ENCODE measurements at places on chromosomes 12 and 14.

- DNase-seq, result no peak
These were observed 32.5 kb upstream of the TC2N start for GRCh38 chr14:91899806-91900205.

GRCh38 chr12:109763201-109763841, 49.7 kb downstream of the FAM222A start:
- no peak for DNase-seq

DNA sequence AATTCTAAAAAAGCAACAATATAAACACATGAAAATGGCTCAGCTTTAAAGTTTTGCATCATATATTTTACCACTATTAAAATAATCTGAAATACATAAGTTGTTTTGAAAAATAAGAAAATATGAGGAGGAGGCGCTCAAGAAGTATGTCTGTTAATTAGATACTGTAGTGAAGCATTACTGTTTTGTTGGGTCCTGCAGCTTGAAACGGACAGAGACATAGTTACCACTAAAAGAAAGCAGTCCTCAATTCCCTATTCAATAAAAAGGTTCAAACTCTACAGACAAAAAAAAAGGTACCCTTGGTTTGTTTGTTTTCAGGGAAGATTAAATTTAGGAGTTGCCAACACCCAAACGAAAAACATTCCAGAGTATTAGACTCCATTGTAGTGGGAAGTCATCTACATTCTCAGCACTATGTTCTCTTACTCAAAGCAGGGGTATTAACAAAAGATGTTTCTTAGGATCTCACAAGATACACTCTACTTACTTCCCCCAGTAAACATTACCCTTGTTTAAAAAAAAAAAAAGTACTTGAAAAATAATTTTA, 3.0 kb downstream of the PAWR start:
- DNase-seq, result no peak

GRCh38 chr12:113214895-113215400, 6.3 kb upstream of the TPCN1 start:
- no peak for DNase-seq

- DNase-seq, result no peak
These were observed 6.8 kb downstream of the PFKM start for GRCh38 chr12:48125985-48126384.

DNA sequence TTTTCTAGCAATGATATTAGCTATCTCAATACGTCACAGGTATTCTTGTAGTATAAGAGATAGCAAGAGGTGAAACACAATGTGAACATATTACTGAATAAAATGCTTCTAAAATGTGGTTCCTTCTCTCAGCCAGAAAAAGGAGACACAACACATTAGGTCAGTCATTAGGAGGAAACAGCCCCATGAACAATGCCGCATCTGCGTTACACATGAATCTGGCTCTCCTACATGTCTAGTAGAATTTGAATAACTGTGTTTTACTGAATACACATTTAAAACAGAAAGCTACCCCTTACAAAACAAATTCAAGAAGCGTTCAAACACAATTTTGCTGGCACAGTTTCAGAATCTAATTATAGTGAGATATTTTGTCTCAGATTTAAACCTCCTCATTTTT, 51.6 kb downstream of the EFCAB11 start:
- no peak for DNase-seq

GRCh38 chr14:100538351-100539002, 48.7 kb downstream of the BEGAIN start:
- no peak for DNase-seq

GRCh38 chr12:49541911-49542505, 3.2 kb downstream of the KCNH3 start:
- DNase-seq, result no peak

- no peak for DNase-seq
These were observed 86.6 kb downstream of the TBC1D30 start for GRCh38 chr12:64911081-64911480.

DNA sequence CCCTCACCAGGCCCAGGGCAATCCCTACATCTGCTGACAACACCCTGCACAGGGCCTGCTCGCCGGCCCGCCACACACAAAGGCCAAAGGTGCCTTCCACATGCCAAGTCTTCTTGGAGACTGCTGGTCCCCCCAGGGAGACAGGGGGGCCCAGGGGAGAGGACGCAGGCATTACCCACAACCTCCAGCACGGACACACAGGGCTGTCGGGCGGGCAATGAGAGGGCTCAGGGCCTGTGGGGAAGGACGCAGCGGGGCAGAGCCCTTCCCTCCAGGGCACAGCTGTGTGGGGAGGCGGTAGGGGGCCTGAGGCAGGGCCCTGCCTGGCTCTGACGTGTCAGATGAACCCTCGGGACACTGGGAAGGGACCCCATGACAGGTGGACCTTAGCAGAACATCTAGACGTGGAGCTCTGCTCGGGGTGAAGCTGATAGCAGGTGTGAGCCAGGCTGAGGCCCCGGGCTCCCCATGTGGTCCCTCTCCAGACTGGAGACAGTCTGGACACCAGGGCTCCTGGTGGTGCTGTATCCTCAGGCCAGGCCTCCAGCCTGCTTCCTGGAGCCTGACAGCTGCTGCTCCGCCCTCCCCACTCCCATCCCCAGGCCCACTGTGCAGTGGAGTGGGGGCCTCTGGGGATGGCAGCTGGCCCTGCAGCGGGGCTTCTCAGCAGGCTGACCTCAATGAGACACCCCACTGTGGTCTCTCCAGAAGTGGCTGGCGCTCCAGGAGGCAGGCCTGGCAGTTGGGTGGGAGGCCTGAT, 31.6 kb upstream of the NUDT14 start:
- DNase-seq, result no peak

GRCh38 chr14:81162941-81163340, 57.8 kb downstream of the GTF2A1 start:
- DNase-seq, result no peak

- DNase-seq, result peak; percentile 70
These were observed at the start of gene PALS1 for GRCh38 chr14:67241411-67242167. Gene PALS1 (plus strand): TSS chr14:67241435. CDS start chr14:67279171, 37,736 bp downstream.

DNA sequence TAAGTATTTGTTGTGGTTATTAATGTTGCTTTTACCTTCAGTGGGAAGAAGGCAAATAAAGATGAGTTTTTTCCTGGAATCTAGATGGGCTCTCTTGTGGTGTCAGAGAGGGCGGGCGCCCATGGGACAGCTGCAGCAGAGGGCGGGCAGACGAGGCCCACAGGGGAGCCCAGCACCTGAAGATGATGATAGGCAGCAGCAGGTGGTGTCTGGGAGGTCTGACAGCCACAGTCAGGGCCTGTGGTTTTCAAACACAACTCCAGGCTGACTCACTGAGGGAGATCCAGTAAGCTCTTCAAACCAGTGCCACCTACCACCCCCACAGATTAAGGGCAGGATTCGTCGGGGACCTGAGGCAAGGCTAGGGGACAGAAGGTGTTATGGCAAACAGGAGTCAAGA, 42.8 kb downstream of the NKX2-1 start:
- no peak for DNase-seq

- no peak for DNase-seq
These were observed 14.6 kb upstream of the GALNT6 start for GRCh38 chr12:51405801-51406207.

DNA sequence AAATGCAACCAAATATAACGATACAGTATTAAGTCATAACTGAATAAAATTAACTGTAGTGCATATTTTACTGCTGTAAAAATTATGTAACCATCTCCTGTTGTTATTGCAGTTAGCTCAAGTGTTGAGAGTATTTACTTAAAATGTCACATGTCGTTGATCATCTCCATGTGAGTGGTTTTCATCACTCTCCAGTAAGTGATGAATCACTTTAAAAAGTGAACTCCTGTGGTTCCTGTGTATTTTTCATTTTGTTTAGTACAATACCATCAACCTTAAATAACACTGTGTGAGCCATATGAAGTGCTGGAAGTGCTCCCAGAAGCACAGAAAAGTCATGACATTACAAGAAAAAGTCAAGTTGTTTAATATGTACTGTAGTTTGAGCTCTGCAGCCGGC, 104.7 kb upstream of the SLCO1B1 start:
- no peak for DNase-seq

DNA sequence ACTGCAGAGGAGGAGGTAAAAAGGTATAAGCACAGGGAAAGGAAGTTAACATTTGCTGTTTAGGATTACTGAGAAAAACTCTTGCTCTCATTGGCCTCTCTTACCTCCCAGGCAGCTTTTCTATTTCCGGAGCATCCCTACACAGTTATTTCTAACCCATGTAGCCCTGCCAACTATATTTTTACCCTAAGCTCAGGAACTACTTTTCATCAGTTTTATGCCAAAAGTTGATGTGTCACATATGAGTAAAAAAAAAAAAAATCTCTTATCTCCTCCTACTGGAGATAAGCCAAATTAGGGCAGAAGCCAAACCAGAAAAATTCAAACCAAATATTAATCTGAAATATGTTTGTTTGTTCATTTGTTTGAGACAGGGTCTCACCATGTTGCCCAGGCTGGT, 34.4 kb upstream of the PSMA6 start:
- no peak for DNase-seq

DNA sequence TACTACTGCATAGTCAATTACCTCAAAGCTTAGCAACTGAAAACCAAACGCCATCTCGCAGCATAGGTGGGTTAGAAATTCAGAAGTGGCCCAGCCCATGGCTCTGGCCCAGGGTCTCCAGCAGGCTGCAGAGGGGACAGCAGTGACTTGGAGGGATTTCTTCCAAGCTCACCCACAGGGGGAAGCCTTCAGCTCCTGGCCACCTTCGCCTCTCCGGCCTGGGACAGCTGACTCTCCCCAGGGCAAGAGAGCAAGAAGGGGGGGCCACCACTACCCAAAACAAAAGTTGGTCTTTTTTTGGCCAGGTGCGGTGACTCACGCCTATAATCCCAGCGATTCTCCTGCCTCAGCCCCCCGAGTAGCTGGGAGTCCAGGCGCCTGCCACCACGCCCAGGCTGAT, 32.2 kb upstream of the ANKRD9 start:
- DNase-seq, result no peak

DNA sequence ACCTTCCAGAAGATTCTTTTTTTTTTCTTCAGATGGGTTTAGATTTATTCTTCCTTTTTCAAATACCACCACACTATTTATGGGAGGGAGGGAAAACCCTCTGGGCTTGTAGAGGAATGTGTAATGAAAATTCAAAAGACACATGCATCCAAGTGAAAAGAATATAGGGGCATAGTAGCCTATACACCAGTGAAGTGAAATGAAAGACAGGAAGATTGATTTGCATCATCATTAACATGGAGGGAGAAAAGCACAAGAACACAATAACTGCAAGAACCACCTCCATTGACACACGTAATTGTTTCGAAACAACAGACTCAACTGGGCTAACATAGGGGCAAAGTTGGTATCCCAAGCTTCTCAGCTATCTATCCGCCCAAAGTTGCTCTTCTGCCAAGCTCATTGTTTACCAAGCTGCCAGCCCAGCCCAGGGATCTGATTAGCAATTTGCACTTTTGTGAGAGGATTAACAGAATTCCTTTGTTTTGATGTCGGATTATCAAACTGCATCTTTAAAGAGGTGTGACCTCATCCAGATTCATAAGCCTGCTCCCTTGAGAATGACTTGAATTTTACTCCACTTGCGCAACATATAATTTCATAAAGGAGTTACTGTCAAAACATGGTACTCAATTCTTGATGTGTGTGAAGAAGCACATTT, 430.5 kb upstream of the SOX5 start:
- peak; percentile 30 for DNase-seq

GRCh38 chr12:12087693-12088034, 16.9 kb downstream of the BCL2L14 start:
- DNase-seq, result no peak

GRCh38 chr12:107610021-107610859, 75.4 kb upstream of the PWP1 start:
- DNase-seq, result peak; percentile 83

DNA sequence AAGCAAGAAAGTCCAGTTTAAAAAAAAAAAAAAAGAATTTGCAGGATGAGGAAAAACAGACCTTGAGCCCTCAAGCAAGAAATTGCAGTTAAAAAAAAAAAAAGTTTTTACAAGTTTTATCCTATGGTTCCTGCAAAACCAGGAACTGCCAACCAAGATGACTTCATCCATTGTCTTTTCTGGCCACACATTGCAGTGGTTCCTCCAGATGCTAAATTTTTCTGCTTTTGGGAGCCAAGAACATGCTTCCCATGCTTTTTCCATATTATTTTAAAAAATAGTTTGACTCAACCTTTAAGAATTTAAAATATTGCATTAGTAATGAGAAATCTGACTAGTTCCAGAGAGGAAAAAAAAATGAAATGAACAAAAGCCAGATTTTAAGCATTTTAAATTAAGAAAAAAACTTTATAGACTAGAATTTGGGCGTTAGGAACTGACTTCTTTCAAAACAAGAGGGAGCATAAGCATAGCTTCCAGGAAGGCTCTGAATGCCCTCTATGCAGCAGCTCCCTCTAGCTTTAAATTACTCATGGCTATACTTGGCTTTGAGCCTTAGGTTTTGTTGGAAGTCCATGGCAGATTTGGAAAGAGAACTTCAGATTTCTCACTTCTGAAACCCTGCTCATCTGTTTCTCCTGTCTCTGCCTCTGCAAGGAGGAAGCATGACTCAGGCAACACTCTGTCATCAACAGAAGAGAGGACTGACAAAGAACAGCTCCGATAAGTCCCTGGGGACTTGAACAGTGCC, 124.5 kb downstream of the GPR65 start:
- peak; percentile 28 for DNase-seq

DNA sequence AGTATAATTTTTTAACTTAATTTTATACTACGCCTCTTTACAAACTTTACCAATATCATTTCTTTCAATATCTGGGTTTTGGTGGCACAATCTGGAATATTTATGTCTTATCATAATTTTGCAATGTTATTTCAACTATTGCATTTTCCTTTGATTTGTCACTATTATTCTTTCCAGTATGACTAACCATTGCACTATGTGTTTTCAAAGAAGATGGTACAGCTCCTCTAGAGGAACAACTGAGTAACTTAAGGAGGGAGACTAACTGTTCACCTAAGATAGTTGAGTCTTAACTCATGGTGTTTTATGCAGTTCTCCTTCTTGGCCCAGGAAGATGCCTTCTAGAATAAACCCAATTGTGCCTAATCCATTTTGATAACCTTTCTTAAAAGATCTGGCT, 60.5 kb upstream of the KIF21A start:
- peak; percentile 10 for DNase-seq

DNA sequence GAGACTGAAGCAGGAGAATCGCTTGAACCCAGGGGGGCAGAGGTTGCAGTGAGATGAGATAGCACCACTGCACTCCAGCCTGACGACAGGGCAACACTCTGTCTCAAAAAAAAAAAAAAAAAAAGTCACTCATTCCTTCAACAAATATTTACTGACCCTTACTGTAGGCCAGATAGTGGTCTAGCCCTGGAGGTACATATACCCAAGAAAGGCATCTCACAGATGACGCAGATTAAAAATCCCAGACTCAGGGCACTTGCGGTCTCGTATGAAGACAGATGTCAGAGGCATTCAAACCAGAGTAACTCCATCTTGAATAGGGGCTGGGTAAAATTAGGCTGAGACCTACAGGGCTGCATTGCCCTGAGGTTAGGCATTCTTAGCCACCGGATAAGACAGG, 44.8 kb downstream of the CLMN start:
- no peak for DNase-seq

DNA sequence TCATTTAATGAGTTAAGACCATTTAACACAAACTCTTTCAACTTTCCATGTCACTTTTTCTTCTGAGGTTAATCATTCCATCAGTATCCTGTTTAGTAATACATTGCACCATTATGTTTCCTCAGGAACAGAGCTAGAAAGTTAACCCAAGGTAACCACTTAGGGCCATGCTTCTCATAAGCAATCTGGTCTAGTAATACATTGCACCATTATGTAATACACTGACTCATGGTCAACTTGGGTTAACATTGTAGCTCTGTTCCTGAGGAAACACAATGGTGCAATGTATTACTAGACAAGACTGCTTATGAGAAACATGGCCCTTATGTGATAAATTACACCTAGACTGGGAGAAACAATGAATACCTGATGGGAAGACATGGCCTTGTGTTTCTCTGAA, 21.7 kb downstream of the ERH start:
- DNase-seq, result no peak

GRCh38 chr14:64114166-64114565, 180.0 kb downstream of the ESR2 start:
- peak; percentile 48 for DNase-seq

Measured in GM23338 (cell line).